ENCODE measurements at places on chromosomes 4 and X.

GRCh38 chr4:162706051-162706450, 460.6 kb downstream of the NAF1 start:
- no peak for DNase-seq

DNA sequence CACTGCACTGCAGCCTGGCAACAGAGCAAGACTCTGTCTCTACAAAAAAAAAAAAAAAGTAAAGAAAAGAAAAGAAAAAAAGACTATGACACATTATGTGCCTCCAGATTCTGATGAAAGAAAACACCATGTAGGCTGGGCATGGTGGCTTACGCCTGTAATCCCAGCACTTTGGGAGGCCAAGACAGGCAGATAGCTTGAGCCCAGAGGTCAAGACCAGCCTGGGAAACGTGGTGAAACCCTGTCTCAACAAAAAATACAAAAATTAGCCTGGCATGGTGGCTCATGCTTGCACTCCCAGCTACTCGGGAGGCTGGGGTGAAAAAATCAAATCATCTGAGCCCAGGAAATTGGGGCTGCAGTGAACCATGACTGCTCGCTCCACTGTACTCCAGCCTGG, 19.4 kb downstream of the THOC2 start:
- no peak for DNase-seq

DNA sequence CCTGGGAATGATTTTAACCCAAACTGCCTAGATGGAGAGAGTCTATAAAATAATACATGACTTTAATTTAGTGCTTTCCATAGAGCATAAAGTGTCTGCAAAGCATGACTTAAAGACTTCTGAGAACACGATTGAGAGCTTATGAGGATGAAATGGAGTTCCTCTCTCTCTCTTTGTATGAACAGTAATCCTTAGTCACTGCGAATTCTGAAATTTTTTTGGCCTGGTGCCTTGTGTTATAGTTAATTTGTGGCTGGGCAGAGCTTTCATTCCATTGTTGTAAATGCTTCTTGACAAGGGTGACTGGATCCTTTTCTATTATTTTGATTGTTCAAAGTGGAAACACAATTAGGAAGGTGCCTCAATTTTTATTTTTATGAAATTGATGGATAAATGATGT, 179.5 kb downstream of the CEP135 start:
- no peak for DNase-seq

- no peak for DNase-seq
Observed at GRCh38 chrX:928606-929005, 283.8 kb downstream of the CRLF2 start.

- no peak for DNase-seq
Observed at GRCh38 chr4:4254199-4254598, 6.2 kb upstream of the TMEM128 start.

- no peak for DNase-seq
Observed at GRCh38 chr4:110769578-110769977, 146.7 kb upstream of the PITX2 start.

DNA sequence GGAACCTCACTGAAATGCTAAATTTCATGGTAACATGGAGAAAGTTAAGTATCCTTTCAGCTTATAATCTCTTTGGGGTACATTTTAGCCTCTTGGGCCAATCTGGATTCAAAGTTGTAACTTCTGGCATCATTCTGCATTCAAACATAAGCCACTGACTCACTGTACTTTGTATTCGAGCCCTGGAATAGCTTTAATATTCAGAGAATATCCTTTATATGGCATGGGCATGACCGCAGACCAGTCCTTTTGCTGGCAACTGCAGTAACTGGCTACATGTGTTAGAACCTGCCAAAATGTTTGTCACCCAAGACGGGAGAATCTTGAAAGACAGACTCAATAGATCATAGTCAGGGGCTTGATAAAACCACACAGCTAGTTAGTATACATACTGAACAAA, 3.3 kb downstream of the GASK1B start:
- DNase-seq: no peak

GRCh38 chrX:153669901-153670731, 3.5 kb downstream of the PNCK start:
- DNase-seq: no peak

- DNase-seq: peak; percentile 13
Observed at GRCh38 chr4:16226816-16227461, 668 bp upstream of the TAPT1 start.

DNA sequence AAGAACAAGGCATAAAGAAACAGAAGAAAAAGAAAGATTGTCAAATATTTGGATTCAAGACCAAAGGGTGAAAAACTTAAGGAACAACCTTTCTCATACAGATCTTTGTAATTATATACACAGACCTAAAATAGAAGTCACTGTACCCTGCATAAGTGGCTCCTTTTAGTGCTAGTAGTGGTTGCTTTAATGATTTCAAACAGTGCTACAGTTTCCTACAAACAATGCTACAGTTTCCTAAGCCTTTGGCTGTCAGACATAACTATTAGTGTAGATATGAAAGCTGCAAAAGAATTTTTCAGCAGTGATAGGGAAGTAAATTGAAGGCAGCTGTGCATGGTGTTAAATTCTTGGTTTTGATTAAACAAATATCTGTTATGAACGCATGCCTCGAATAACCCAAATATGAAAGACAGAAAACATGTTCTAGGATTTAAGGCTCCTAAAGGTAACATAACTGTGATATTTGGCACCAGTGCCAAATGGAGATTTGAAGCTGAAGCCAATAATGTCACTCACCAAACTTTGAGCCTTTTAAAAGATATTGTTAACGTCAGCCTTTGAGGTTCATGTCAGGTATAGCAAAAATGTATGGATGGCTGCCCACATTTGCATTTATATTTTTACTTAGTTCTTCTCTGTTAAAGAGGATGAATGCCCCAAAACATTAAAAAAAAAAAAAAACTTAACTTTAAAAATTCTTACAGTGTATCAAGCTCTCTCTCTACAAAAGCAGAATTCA, 36.6 kb downstream of the SMARCAD1 start:
- no peak for DNase-seq

DNA sequence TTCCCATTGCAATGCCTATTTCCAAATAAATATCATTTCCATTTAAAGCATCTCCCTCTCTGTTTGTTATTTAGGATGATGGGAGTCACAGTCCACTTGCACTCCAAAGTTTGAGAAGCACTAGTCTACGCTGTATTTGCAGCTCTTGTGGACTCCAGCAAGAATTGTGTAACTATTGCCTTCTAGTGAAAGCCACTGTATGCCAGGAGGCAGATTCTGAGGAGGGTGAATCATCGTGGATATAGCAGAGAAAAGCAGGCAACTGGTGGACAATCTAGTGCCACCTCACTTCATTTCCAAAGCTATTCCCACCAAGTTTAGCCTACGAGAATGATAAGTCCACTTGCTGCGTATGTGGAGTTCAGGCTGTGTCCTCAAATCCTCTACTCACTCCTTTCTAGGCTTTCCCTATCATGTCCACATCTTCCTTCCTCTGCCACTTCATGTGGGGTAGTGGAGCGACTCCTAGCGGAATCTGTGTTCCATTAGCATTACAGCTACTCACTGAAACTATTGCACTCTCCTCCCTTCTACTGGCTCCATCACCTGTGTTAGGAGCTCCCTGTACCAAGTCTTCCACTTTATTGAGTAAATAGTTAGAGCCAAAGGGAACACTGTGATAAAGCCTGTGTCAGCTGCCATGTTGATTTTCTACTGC, 501.8 kb upstream of the GALNT7 start:
- no peak for DNase-seq

DNA sequence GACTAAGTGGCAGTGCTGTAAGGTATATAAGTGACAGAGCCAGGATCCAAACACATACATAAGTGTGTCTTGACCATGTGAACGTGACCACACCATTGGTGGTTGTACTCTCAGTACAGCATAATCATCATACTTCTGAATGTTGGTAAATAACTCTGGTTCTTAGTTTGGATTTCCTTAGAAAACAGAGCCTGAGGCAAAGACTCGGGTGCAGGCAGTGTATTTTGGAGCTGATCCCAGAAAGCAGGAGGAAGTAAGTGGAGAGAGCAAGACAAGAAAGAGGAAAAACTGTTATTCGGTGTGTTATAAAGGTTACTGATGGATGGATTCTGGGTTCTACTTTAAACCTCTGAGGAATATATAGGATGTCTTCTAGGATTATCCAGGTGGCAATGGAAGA, 127.9 kb downstream of the SLC39A8 start:
- no peak for DNase-seq

- DNase-seq: no peak
Observed at GRCh38 chr4:24321131-24321530, 263.2 kb downstream of the DHX15 start.

DNA sequence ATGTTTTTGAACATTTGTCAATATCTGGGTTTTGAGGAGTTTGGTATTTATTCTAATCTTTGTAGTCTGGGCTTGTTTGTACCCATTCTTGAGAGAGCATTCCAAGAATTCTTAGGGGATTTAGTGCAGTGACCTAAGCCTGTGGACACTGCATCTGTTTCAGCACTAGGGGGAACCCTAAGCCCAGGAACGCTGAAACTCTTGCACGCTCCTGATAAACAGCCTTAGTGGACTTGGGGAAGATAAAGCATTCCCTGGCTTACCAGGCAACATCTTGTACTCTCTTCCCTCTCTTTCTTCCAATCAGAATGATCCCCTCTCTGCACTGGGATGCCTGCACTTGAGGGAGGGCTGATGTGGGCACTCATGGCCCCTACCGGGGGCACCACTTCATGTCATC, 654.9 kb upstream of the HTR2C start:
- DNase-seq: no peak

DNA sequence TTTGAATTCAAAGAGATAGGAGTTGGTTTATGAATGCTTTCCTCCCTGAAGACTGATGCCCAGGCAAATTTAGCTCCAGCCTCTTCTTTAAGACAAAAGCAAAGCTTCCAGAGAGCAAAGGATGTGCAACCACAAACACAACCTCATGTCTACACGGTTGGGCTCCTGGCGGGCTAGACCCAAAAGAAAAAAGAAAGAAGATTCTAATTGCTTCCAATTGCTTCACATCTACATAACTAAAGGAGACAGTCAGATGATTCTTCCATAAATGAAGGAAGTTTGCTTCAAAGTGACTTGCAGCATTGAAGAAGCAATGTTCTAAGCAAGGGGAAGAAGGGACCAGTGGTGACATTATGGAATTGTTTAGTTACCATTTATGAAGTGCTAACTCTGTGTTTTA, 1603.0 kb upstream of the TENM3 start:
- no peak for DNase-seq

DNA sequence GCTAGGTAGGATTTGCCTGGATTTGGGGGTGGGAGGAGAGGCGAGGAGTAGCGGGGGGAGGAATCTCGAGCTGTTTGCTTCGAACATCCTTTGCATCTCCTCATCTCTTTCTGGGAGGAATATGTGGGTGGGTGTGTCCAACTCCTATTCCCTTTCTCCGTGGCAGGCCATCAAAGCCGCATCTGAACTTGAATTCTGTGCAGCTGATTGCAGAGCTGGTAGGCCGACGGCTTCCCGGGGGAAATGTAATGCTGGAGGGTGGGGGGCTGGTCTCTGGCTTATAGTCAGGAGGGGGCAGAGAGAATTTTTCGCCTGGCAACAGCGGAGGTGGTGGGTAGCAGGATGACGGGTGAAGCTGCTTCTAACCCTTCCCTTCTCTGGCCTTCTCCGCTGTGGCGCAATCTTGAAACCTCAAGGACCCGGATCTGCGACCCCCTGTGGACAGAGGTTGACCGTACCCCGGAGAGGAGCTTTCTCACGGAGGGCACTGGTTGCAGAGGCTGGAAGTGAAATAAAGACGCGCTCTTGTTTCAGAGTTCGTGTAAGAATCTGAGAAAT, 628 bp downstream of the ZCCHC12 start:
- DNase-seq: no peak

DNA sequence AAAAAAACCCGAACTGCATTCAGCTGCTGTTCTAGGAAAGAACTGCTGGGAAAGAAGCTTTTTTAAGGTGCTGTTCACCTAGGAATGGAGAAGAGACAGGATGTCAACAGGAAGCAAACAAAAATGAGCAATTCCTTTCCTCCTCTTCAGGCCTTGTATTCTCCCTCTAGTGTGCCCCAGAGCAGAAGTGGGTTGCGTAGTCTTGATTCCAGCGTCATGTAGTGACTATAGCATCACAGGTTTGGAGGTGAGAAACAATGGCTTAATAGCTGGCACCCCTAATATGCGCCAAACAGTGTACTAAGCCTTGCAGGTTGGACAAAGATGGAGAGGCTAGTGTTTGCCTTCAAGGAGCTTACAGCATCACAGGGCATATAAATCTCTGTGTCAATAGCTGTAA, 146.3 kb upstream of the LCORL start:
- DNase-seq: no peak

DNA sequence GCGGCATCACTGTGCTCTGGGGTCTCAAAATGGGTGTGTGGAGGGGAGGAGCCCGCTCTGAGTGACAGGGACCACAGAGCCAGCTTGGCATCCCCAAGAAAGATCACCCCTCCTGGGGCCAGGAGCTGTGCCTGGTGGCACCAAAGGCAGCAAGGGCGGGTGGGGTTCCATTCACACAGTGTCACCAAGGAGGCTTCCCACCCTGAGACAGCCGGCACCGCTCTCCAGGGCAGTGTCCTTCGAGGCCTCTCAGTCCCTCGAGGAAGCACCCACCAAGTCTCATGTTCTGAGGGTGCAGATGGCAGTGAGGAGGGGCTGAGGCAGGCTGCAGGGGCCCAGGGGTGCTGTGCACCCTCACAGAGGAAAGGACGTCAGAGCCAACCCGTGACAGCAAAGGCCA, 44.0 kb upstream of the MAN2B2 start:
- no peak for DNase-seq

GRCh38 chrX:123201720-123202119, 17.6 kb downstream of the GRIA3 start:
- no peak for DNase-seq

GRCh38 chr4:6658597-6659075, 18.2 kb downstream of the MRFAP1 start:
- peak; percentile 46 for DNase-seq

DNA sequence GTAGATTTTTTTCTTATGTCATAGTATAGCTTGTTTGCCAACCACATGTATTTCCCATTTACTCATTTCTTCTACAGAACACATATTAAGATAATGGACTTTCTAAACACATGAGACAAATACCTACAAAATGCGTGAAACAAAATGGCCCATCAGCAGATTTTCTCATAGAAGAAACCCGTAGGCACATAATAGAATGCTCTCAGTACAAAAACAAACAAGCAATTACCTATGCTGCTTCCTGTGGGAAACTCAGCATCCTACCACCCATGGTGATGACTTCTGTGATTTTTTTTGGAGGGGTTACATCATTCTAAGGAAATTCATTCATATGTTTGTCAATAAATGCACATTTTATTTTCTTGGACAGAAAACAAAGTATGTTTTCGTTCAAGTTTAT, 343.6 kb downstream of the SPRY1 start:
- no peak for DNase-seq

- no peak for DNase-seq
Observed at GRCh38 chrX:23364416-23364815, 29.8 kb downstream of the PTCHD1 start.

DNA sequence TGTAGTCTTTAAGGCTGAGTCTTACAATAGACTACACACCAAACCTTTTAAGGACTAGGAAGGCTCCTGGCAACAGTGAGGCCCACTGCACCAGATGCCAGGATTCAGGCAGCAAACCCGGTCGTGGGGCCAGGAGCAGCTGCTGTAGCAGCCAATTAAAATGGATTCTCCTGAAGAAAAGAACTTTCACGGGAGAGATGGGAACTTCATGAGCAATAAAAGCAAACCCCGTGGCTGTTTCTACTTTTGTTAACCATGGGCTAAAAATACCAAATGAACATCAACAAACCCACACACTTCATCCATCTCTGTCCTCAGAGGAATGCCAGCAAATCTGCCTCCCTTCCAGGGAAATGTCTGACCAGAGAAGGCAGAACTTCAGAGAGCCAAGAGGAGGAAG, 101.4 kb downstream of the BTC start:
- no peak for DNase-seq

Measured in activated T-cell treated with anti-CD3 and anti-CD28 coated beads for 1 hour (primary cell).